NAMALWA (cell line): ENCODE measurements at places on chromosomes 16 and 17.
A peak's percentile ranks its signal among the peaks of the same experiment; 100 is the strongest.

GRCh38 chr17:39621523-39622379 lies 5.0 kb upstream of the PPP1R1B start:
- DNase-seq, result peak; percentile 92

- DNase-seq, result no peak
Measured at GRCh38 chr17:56822725-56823124, 11.0 kb downstream of the C17orf67 start.

DNA sequence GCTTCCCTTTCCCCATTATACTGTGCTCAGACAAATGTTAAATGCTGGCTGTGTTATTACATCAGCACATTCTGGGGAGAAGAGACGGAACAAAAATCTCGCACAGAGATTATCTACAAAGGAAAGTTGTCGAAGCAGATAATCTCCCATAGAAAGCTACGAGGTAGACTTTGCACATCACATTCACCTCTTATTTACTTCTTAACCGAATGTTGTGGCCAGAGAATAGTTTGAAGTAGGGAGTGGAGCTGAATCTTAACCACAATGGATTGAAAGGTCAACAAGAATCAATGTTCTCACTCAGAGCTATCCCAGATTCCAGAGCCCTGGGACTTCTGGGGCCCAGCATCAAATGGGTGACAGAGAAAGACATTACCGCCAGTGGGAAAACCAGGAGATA lies 28.4 kb upstream of the LONP2 start:
- DNase-seq, result no peak

GRCh38 chr16:53599548-53599947 lies 96.5 kb upstream of the AKTIP start:
- no peak for DNase-seq

GRCh38 chr17:64661726-64661975 lies 456 bp downstream of the SMURF2 start:
- no peak for DNase-seq

GRCh38 chr16:369275-369865 lies 968 bp downstream of the MRPL28 start:
- no peak for DNase-seq

GRCh38 chr17:78883533-78884131 lies 19.4 kb downstream of the CEP295NL start:
- DNase-seq, result no peak

- peak; percentile 80 for DNase-seq
Measured at GRCh38 chr16:89357055-89357816, 133.1 kb downstream of the ANKRD11 start.
